CD8-positive, alpha-beta memory T cell (primary cell): ENCODE measurements at places on chromosomes 11 and 22.

DNA sequence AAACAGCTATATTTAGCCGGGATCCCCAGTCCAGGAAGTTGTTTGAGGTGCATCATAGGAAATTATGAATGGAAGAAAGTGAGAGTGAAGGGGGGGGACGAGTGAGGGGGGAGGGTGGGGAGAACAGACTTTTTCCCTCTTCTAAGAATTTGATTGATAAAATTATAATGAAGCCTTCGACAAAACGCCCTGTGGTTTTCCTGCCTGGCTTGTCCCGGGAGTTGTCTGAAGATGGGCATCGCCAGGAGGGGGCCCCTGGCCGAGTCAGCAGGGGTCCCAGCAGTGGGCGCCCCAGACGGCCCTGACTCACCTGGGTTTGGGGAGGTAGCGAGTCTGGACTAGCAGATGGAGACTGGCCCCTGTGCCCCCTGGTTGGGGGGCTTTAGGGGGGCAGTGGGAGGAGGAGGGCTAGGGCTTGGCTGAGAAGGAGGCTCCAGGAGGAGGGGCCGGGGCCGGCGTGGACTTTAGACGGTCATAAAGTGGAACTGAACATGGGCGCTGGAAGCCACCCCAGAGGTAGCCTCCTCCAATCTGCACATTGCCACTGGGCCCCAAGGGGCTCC lies 336 bp upstream of the LIF start:
- DNase-seq = no peak

GRCh38 chr11:109911488-109911887 lies 181.7 kb upstream of the ZC3H12C start:
- DNase-seq = no peak

GRCh38 chr11:43674560-43674959 lies 6.0 kb upstream of the HSD17B12 start:
- DNase-seq = no peak

- no peak for DNase-seq
These were observed 13.5 kb upstream of the TUB start for GRCh38 chr11:8067567-8067928.

- DNase-seq = peak; percentile 29
These were observed 4.5 kb downstream of the NEAT1 start for GRCh38 chr11:65426839-65427690.

DNA sequence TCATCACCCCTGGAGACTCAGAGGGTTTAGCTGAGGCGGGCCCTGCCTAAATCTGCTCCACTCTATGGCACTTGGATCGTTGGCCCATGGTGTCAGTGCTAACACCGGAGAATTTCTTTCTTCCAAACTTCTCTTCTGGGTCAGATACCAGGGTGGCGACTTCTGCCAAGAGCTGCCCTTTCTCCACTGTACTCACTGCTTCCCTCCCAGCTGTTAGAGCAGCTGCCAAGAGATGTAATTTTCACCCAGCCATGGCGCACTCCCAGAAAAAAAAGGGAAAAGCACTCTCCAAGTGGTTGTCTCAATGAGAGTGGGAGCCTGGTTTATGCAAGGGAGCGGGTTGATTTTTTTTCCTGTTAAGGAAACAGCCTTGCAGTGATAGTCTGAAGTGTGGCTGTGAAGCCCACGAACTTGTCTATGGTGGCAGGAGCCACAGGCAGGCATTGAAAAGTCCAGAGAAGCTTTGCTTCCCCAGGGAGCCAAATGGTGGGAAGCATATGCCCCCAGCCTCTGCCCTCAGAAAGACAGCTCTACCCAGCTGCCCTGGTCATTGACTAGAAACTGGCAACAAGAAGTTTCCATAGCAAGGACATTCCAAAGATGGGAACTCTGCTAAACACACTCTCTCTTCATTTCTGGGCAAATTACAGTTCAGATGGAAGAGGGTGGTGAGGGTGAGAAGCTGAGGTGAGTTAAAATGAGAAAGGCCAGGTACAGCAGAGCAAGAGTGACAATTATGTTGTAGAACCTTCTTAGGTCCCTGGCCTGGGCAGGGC lies 10.7 kb downstream of the PCSK7 start:
- no peak for DNase-seq

GRCh38 chr11:67442504-67443404 lies 522 bp downstream of the CORO1B start:
- peak; percentile 17 for DNase-seq

GRCh38 chr11:82718821-82719220 lies 14.8 kb downstream of the FAM181B start:
- no peak for DNase-seq

- no peak for DNase-seq
These were observed 466.3 kb downstream of the TBC1D22A start for GRCh38 chr22:47228767-47229166.

DNA sequence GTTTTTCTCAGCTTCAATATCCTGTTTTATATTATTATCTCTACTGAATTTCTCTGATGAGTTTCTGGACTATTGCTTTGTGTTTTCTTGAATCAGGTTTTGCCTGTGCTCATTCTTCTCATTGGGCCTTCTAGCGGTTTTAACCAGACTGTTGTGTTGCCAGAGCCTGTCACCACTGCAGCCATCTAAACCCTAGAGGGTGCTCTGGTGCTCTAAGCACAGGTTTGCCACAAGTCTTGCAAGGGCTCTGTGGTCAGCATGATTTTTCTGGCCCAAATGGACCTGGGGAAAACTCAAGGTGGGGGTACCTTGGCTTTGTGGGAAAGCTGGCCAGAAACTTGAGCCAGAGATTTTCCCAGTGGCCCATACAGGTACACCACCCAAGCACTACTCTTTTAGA lies 52.4 kb upstream of the TYR start:
- DNase-seq = no peak

DNA sequence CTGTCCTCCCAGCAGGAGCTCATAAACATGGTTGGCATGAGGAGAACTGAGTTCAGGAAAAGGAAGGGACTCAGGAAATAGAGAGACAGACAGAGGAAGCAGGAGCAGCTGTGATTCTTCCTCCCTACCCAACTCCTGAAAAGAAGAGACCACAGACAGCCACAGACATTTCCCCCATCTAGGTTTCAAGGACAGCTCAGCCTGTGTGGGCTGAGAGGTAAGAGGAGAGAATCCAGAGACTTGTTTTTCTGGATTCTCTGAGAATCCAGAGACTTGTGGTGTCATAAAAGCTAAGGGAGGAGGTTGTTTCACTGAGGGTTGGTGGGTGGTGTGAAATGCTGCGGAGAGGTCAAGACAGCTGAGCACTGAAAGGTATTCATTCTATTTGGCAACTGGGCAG lies 19.0 kb upstream of the STK33 start:
- no peak for DNase-seq

DNA sequence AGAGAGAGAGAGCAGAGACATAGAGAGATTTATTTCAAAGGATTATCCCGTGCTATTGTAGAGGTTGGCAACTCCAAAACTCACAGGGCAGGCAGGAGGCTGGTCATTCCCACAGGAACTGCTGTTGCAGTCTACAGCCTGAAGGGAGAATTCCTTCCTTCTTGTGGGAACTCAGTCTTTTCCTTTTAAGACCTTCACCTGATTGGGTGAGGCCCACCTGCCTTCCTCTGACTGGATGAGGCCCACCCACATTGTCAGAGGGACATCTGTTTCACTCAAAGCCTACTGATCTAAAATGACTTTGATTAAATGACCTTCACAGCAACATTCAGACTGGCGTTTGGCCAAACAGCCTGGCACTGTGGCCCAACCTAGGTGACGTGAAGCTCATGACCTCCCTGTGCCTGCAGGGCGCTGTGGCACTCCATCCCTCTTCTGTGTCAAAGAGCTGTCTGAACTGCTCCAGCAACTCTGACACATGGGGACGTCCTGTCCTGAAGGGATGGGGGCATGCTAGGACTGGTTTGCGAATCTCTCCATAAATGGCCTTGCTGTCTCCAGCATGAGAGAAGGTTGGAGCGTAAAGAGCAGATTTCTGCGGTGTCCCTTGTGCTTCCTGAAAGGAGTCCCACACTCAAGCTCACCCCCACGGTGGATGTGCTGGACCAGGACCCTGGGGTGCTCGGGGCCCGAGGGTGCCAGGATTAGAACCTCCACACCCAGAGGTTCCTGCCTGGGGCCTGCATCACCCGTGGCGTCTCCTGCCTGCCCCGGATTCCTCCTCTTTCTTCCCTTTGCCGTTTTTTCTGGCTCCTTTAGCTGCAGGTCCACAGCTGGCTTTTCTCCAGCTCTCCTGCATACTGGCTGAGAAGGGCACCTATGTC lies 20.7 kb downstream of the KRTAP5-5 start:
- no peak for DNase-seq

- DNase-seq = peak; percentile 76
These were observed 11.6 kb upstream of the RNH1 start for GRCh38 chr11:518463-519202.

- DNase-seq = no peak
These were observed 139.6 kb upstream of the LMO1 start for GRCh38 chr11:8403310-8403709.

DNA sequence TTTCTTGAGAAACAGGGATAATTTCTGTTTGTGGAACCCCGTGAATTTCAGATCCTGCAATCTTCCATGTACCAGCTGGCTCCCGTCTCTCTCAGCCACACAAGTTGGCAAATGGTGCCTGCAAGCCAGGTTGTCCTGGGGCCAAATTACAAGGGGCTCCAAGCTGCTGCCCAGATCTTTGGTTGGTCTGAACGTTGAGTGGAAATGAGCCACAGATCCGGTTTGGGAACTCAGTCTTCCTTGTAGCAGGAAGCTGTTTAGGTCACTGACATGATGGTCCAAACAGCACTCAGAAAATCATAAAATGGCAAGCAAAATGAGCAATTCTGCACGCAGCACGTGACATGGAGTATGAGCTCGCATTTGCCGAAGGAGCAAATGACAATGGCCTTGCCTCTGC lies 1496.4 kb downstream of the TBC1D22A start:
- no peak for DNase-seq

DNA sequence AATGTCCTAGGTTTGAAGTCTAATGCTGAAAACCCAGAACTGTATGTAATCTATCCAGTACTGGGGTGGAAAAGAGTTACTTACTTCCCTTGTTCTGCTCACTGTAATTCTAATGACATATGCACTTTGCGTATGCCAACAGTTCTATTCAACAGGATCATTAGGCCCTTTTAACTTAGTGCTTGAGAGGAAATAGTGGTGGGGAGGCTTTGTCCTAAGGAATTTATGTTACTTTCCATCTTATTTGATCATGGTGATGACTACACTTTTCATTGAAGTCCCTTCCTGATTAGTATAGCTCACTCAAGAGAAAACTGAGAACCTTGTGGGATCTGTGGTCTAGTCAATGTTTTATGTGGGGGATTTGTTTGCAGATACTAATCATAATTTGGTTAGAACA lies 348.2 kb downstream of the GUCY1A2 start:
- DNase-seq = no peak

- no peak for DNase-seq
These were observed 10.1 kb downstream of the TCIRG1 start for GRCh38 chr11:68048681-68049508.

GRCh38 chr11:64379817-64380709 lies 21.1 kb downstream of the RPS6KA4 start:
- no peak for DNase-seq

GRCh38 chr22:35961480-35962295 lies 66.9 kb downstream of the RBFOX2 start:
- DNase-seq = no peak

GRCh38 chr11:101129203-101129943 lies at the start of gene PGR:
PGR (minus strand) TSS chr11:101129813; CDS start chr11:101129070, 743 bp downstream.
- DNase-seq = no peak

- no peak for DNase-seq
These were observed 13.9 kb upstream of the PTS start for GRCh38 chr11:112212290-112212689.

GRCh38 chr22:31465307-31465706 lies 24.3 kb downstream of the EIF4ENIF1 start:
- DNase-seq = no peak

GRCh38 chr11:44985721-44986120 lies 35.0 kb upstream of the TP53I11 start:
- DNase-seq = no peak

DNA sequence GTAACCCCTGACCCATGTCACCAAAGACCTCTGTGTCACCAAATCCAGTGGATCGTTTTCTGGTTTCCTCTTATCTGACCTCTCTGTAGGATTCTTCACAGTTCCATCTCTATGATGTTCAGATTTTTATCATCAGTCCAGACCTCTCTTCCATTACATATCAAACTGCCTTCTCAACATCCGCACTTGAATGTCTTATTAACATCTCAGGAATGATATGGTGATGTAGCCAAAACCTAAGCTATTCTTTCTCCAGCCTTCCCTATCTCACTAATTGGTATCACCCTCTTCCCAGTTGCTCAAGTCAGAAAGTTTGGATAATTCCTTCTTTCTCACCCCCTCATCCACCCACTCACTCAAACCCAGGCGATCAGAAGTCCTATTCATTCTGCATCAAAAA lies 13.4 kb downstream of the APLNR start:
- no peak for DNase-seq

DNA sequence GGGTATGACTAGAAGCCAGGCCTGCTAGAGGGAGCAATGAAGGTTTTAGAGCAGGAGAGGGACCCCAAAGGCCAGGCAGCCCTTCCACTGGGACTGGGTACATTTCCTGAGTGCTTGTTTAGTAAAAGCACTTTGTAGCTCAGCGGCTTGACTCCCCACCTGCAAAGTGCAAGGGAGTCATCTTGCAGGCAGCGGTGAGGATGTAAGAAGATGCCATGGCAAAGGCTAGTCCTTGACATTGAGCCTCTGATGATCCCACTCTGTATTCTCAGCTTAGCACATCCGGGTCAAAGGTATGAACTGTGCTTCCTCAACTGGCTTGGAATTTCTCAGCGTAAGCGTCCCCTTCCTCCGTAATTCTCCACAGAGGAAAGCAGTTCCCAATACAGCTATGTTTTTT lies 3.1 kb upstream of the UBE2L3 start:
- DNase-seq = no peak

DNA sequence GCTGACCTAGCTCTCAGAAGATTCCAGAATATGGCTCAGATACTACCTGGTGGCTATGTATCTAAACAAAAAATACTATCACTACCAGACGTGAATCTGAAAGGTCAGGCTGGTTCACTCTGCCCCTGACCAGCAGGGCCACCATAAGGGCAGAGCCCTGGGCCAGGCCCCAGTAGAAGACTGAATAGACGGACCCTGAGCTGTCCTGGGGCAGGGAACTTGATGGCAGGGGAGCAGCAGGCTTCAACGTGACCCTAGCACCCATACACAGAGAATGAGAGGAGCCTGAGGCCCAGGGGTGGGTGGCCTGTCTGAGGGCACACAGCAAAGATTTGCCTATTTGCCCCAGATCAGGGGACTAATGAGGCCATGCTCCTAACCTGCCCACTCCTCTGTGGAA lies 6.6 kb upstream of the RNF185 start:
- DNase-seq = no peak

DNA sequence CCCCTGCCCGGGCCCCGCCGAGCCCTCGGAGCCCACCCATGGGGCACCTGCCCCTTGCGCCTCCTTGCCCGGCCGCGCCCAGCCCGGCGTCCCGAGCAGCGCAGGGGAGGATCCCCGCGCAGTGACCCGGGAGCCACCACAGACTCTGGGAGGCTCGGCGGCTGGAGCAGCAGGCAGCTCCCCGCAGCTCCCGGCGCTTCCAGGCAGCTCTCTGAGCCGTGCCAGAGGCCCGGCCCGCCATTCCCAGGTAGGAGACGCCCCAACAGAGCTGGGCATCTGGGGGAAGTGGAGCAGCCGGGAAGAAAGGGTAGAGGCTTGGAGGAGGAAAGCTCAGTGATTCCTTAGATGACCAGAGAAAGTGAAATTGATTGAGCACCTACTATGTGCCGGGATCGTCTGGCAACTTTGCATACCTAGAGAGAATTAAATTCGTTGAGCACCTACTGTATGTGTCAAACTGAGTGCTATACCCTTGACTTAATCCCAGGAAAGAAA lies 670 bp downstream of the RASD2 start:
- DNase-seq = no peak

GRCh38 chr11:130330101-130330684 lies 15.5 kb upstream of the ZBTB44 start:
- no peak for DNase-seq

- DNase-seq = no peak
These were observed 11.9 kb upstream of the TMPRSS4 start for GRCh38 chr11:118064956-118065355.
